ENCODE measurements at places on chromosomes 11 and 22.

- no peak for DNase-seq
Observed at GRCh38 chr11:83571302-83571701, 285.1 kb upstream of the CCDC90B start.

GRCh38 chr22:39938509-39939111 lies 21.6 kb upstream of the TMA7B start:
- no peak for DNase-seq

DNA sequence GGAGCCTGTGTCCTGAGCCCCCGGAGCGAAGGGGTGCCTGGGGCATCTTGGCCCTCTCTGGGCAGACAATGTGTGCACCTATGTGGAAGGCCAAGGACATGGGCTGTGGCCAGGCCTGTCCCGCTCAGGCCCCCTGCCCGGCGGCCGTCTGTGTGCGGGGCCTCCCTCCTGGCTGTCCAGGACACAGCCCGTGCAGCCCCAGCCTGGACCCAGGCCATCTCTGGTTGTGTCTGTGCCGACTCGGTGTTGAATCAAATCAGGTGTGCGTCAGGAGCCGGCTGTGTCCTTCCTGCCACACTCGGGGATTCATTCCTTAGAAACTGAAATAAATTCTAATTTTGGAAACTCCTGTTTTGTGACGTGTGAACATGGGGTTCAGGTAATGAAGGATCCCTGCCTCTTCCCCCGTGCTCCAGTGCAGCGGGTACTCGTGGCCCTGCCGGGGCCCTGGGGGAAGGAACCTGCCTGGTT lies 1.5 kb upstream of the SELENOO start:
- DNase-seq, result no peak

DNA sequence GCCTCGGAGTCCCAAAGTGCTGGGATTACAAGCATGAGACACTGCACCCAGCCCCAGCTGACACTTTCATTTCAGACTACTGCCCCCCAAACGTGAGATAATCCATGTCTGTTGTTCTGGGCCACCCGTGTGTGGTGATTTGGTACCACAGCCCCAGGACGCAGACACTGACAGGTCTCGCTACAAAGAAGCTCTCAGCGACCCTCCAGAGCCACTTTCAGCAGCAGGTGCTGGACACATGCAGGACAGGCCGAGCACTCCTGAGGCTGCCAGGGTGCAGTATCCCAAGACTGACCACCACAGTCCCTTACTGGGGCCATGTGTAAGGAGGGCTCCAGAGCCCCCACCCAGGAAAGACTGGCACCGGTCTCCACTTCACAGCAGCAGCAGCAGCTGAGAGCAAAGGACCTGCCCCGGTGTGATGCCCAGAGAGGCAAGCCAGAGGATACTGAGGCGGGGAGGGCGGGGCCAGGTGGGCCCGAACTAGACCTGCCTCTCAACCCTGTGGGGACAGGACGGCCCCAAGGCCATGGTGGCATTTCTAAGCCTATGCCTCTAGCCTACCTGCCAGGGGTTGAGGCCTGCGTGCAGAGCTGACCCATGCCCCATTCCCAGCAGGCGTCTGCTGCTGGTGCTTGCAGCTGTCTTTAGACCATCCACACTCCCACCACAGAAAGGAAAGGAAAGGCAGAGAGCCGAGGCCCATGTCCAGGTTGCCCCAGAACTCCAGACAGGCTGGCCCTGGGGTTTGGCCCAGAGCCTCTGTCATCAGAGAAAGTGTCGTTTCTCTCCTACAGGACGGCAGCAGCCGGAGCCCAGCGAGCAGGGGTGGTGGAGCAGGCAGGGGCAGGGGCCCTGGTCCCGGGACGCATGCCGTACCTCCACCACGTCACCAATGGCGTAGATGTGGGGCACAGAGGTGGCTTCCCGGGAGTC lies 28.0 kb upstream of the GNB1L start:
- DNase-seq, result no peak

- no peak for DNase-seq
Observed at GRCh38 chr11:63906585-63906984, 10.4 kb downstream of the RCOR2 start.

DNA sequence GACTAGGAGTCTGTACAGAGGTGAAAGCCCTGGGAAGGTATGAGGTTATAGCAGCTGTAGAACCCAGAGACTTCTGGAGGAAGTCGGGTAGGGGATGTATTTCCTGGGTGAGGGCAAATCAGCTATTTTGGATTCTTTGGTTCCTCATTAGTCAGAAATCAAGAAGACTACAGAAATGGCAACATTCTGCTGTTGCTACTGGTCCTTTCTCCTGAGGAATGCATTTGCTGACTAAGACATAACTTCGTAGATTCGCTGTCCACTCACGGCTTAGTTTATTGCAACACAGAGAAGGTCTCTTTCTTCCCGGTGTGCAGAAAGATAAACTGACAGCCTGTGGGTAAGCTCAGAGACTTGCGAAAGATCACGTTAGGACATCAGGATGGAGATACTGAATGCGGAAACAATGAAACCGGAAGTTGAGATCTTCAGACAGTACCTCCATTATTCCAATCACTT lies 25.3 kb upstream of the SESN3 start:
- no peak for DNase-seq

GRCh38 chr11:130397780-130398179 lies 30.6 kb downstream of the ADAMTS8 start:
- DNase-seq, result no peak

DNA sequence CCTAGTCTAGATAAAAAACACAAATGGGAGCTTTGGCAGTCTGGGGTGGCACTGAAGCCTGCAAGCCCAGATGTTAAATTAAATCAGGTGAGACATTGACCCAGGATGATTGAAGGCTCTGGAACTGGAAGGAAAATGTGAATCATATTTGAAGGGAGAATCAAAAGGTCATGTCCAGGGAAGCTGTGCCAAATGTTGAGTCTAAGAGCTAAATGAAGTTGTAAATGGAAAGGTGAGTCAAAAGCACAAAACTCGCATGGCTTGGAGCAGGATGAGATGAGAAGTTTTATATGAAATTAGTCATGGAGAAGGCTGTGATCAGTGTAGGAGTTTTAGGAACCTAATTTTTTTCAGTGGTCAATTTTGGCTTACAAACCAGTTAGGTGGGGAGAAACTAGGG lies 301.1 kb downstream of the BLID start:
- DNase-seq, result no peak

DNA sequence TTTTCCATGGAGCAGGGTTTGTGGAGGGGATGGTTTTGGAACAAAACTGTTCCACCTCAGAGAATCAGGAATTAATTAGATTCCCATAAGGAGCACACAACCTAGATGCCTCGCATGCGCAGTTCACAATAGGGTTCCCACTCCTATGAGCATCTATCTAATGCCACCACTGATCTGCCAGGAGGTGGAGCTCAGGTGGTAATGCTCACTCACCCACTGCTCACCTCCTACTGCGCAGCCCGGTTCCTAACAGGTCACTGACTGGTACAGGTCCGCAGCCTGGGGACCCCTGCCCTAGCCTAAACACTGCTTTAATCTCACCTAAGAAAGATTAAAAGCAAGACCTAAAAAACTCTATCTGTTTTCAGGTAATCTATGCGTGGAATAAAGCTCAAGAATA lies 553.0 kb downstream of the JRKL start:
- DNase-seq, result no peak

- DNase-seq, result no peak
Observed at GRCh38 chr11:79414041-79414440, 26.8 kb downstream of the TENM4 start.

- peak; percentile 35 for DNase-seq
Observed at GRCh38 chr11:125173556-125173955, 9.0 kb downstream of the PKNOX2 start.

DNA sequence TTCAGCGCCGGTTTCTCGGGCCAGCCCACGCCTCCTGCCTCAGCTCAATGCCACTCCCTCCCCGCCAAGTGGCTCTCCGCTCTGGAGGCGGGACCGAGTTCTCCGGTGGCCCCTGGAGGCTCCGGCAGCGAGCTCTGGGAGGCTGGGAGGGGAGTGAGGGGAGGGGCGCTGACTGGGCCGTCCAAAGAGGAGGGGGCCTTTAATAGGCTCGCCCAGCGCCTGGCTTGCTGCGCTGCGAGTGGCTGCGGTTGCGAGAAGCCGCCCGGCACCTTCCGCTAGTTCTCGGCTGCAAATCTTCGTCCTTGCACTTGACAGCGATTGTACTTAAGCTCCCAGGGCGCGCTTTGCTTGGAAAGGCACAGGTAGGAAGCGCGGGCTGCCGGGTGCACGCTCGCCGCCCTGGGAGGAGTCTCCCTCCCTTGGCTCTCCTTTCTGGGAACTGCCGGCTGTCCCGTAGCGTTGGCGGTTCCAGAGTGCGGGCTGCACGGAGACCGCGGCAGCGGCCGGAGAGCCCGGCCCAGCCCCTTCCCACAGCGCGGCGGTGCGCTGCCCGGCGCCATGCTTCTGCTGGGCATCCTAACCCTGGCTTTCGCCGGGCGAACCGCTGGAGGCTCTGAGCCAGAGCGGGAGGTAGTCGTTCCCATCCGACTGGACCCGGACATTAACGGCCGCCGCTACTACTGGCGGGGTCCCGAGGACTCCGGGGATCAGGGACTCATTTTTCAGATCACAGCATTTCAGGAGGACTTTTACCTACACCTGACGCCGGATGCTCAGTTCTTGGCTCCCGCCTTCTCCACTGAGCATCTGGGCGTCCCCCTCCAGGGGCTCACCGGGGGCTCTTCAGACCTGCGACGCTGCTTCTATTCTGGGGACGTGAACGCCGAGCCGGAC lies at the start of gene ADAMTS15:
ADAMTS15 (plus strand) TSS at position 230 of the 894 bp plus-strand sequence; CDS start at position 559, 329 bp downstream.
- DNase-seq, result peak; percentile 90

GRCh38 chr22:22600531-22601261 lies 41.6 kb upstream of the PRAME start:
- no peak for DNase-seq

DNA sequence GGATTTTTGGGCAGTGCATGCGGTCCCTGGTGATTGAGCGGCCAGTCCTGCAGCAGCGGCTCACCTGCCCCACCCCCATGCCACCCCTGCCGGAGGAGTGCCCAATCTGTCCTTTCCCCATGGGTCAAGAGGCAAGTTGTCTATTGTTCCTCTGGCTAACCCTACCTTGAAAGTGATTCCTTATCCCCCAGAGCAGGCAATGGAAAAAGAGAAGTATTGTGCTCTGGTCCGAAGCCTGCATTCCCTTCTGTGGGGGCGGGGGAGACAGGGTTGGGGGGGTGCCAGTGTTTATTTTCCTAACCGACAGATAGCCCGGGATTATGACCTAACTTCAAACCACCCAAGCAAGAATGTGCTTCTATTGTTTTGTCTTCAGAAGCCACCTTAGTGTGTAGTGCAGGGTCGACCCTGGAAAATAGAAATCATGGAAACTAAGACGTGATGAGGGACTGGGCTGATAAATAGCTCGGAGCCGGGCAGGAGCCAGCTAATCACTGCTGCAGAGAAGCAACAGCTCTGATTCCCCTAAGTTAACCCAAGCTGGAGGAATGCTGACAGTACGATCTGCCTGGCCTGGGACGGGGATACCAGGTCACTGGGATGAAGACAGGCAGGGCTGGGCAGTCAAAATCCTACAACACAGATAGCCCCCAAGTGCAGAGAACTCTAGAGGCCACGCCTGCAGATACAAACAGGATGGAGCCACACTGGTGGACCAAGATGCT lies 38.7 kb upstream of the ATXN10 start:
- DNase-seq, result no peak

DNA sequence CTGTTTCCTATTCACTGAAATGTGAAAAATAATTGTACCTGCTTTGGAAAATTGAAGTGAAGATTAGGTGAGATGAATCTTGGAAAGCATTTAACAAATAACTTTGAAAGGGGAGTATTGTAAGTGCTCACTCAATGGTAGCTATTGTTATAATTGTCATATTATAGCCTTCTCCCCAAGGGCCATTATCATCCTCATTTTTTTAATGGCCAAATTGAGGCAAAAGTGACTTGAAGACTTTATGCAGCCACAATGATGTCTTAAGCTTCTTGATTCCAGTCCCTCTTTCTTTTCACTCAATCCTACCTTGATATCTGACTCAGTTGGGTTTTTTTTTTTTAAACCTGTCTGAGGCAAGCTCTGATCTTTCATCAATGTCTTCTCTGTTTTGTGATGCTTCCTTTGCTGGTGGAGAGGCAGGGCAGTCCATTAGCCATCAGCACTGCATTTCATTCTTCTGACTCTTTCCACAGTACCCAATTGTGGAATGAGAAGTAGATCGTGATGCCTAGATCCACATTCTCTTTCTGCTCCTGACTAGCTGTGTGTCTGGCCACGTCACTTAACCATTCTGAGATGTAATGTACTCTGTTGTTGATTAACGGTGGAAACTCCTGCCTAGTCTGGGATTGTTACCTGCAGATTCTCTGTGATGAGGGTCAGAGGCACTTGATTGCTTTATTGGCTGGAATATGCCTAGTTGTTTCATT lies 101.4 kb downstream of the DBX1 start:
- no peak for DNase-seq

GRCh38 chr22:43375951-43376455 lies 32.8 kb upstream of the SCUBE1 start:
- DNase-seq, result no peak

- DNase-seq, result no peak
Observed at GRCh38 chr22:29300467-29300806, 6.0 kb upstream of the GAS2L1 start.

- DNase-seq, result no peak
Observed at GRCh38 chr11:130707217-130707616, 209.1 kb downstream of the SNX19 start.

DNA sequence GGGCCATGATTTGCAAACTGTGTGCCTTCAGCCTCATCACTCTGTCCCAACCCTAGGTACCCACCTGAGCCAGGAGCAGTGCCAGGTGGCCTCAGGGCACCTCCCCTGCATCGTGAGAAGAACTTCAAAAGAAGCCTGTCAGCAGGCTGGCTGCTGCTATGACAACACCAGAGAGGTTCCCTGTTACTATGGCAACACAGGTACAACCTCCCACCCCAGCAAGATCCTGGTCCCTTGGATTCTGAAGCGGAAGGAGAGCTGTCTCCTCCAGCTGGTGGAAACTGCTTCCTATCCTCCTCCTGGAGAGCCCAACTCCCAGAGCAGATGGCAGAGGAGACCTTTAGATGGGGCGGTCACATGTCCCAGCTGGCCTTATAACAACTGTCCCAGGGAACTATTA lies 2.9 kb downstream of the ZP1 start:
- no peak for DNase-seq

DNA sequence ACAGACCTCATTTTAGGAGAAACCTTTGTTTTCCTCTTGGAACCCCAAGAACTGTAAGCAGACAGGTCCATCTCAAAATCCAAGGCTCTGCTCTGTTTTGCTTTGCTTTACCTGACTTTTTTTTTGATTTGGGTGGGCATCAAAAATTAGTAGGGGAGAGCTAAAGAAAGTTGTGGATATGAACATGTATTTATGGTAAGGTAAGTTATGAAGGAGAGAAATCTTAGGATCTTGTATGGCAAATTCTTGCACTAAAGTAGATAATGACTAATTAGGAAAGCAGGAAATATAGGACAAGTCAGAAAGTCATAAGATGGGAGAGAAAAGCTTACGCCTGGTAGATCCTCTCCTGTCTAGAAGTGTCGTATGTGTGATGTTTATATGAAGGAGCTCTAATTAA lies 116.1 kb upstream of the VPREB1 start:
- DNase-seq, result no peak

All from right forelimb (tissue), 1 donor.